ENCODE measurements at places on chromosomes 11 and 22. TPM values are rescaled to one million over a fixed set of nuclear protein-coding genes. Genes with fewer than 3 reads are reported as not detected.

The MTCH2 gene
- 64.6 TPM for total RNA-seq

The GPR83 gene
- not detected for total RNA-seq

The CRY2 gene
- 25.9 TPM for total RNA-seq

The APOA5 gene
- not detected for total RNA-seq

The APOBEC3A gene
- not detected for total RNA-seq

The SLC36A4 gene
- 14.4 TPM for total RNA-seq

The DEFB131B gene
- not detected for total RNA-seq

The MIOX gene
- not detected for total RNA-seq

The HBB gene
- not detected for total RNA-seq

The LDHAL6A gene
- not detected for total RNA-seq

The OR51B4 gene
- not detected for total RNA-seq

The SLC3A2 gene
- total RNA-seq: 146 TPM

The OR52E2 gene
- total RNA-seq: not detected

The TMEM86A gene
- total RNA-seq: 1.2 TPM

The SLC22A9 gene
- not detected for total RNA-seq

The FAM118B gene
- 10.3 TPM for total RNA-seq

The LRRC56 gene
- 2.6 TPM for total RNA-seq

The MS4A4E gene
- total RNA-seq: not detected

The SLC6A5 gene
- not detected for total RNA-seq

The MUC5AC gene
- not detected for total RNA-seq

The GLB1L3 gene
- not detected for total RNA-seq

All from epithelial cell of alveolus of lung (primary cell).